Activated CD4-positive, alpha-beta T cell treated with anti-CD3 and anti-CD28 coated beads, Interleukin-10, Interleukin-2, amounts not matched to agents 100 ng/mL and 50 ng/mL, durations not matched to agents 16 hours and 8 hours (primary cell): ENCODE measurements at places on chromosomes 5 and 9.

GRCh38 chr5:61306531-61307131 lies 25.4 kb upstream of the ZSWIM6 start:
- peak; percentile 59 for DNase-seq

DNA sequence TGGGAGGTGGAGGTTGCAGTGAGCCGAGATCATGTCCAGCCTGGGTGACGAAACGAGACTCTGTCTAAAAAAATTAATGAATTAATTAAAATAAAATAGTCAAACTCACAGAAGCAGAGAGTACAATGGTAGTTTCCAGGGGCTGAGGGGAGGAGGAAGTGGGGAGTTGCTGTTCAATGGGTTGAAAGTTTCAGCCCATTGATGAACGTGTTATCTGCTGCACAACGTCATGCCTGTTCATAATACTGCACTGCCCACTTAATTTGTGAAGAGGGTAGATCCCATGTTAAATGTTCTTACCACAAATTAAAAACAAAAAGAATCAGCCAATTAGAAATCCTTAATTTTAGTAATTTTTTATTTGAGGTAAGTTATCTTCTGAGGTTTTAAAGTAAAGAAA lies 16.4 kb upstream of the RUFY1 start:
- no peak for DNase-seq

DNA sequence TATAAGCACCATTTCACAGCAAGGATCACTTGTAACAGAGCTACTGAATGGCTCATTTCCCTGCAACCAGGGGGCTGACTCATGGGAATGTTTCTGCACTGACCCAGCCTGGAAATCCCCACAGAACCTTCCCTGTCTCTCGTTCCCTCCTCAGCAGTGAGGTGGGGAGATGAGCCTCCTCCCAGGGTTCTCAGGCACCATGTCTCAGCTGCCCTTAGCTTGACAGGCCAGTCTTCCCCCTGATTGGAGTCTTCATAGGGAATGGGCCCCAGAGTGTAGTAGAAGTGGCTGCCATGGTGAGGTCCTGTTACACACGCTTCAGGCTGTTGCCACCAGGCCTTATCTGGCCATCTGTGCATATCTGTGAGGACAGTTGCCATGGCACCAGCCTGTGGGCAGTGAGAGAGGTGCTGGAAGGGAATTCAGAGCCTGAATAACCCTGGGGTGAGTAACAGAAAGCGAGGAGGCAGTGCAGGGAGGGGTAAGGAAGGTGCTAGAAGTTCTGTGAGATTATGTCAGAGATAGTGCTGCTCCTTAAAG lies 324.4 kb downstream of the ENC1 start:
- DNase-seq: peak; percentile 24

DNA sequence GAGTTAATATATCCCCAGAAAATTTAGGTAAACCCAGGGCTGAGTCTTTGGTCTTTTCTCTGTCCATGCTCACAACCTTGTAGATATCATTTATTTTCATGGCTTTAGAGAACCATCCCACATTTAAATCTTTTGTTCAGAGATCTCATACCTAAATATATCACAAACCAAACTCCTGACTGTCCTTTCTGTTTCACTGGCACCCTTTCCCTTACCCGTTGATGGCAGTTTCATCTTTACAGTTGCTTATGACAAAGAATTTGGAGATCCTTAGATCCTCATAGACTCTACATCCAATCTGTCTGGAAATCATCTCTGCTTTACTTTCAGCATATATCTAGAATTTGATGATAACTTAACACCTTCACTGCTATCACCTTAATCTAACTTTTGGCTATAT lies 19.2 kb downstream of the RNF180 start:
- no peak for DNase-seq

DNA sequence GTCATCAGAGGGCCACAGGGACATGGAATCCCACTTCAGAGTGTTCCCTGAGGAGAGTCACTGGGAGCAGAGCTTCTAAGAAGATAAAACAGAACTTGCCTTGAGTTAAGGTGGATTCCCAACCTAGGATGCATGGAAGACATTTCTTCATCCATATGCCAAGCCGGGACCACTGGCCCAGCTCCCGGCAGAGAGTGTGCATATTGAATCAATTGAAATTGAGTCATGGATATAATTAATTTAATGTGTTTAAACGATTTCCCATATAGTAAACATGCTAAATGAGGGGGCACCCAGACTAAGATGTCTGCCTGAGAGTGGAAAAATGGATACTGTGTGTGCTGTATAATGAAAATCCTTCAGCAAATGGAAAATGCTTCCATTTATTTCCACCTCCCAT lies 194.4 kb upstream of the TBC1D2 start:
- no peak for DNase-seq

GRCh38 chr5:73417303-73418034 lies 31.1 kb downstream of the FOXD1 start:
- DNase-seq: no peak

DNA sequence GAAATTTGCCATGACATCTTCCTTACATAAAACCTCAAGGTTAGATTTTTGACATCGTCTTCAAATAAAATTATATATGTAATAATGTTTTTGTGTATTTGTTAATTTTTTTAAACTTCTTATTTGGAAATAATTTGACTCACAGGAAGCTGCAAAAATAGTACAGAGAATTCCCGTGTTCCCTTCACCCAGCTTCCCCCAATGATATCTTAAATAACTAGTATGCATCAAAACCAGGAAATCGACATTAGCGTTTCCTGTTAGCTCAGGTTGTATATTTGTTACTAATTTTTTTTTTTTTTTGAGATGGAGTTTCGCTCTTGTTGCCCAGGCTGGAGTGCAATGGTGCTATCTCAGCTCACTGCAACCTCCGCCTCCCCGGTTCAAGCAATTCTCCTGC lies 86.3 kb upstream of the SPRY4 start:
- DNase-seq: no peak

GRCh38 chr5:154727361-154727760 lies 27.8 kb upstream of the LARP1 start:
- DNase-seq: no peak

- DNase-seq: no peak
These were observed 31.7 kb downstream of the NRG2 start for GRCh38 chr5:140011297-140011802.

- DNase-seq: no peak
These were observed 764 bp upstream of the GRIN1 start for GRCh38 chr9:137138058-137138721.

DNA sequence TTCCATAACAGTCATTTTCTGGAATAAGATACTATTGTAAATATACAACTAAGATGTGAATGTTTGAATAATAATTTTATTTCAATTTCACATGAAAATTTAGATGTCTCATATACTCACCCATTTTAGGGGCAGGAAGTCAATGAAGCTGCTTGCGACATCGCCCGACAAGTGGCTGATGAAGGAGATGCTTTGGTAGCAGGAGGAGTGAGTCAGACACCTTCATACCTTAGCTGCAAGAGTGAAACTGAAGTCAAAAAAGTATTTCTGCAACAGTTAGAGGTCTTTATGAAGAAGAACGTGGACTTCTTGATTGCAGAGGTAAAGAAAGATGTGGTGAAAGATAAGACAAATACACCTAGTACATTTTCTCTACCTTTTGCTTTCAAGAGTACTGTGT lies 8.6 kb downstream of the BHMT start:
- peak; percentile 20 for DNase-seq

- no peak for DNase-seq
These were observed 1495.2 kb upstream of the C9orf72 start for GRCh38 chr9:29068461-29068860.

DNA sequence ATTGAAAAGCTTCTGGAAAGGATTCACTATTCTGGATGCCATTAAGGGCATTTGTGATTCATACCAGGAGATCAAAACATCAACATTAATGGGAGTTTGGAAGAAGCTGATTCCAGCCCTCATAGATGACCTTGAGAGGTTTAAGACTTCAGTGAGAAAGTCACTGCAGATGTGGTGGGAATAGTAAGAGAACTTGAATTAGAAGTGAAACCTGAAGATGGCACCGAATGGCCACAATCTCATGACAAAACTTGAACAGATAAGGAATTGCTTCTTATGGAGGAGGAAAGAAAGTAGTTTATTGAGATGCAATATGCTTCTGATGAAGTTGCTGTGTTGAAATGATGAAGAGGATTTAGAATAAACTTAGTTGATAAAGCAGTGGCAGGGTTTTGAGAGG lies 254.6 kb upstream of the SLC24A2 start:
- peak; percentile 13 for DNase-seq

- no peak for DNase-seq
These were observed 176.3 kb upstream of the OTULINL start for GRCh38 chr5:14405267-14405666.

- DNase-seq: no peak
These were observed 42.9 kb upstream of the ERBIN start for GRCh38 chr5:65883461-65883860.

DNA sequence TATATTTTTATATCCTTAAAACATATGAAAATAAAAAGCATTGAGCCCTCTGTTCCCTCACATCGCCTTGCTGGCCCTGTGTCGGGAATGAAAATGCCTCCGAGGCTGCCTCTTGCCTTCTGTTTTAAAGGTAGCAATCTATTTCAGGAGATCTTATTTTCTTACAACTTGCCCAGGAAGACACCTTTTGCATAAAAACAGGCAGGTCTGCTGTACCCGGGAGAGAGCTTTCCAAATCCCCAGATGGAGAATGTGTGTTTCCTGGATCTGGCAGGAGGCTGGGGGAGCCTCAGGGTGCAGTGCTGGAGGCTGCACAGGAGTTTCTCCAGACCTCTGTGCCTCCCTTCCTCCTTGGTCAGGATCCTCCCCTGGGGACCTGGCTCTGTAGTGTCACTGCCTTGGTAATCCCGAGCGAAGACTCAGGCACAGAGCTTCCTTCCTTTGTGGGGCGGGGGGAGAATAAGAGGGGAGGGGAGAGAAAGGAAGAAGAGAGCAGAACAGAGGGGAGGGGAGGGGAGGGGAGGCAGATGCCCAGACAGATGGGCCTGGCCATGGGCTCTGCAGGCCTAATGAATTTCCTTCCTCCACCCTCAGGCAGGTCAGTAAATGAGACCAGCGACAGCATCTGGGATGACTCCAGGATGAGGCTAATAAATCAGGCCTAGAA lies 104.0 kb upstream of the BOD1 start:
- DNase-seq: no peak

DNA sequence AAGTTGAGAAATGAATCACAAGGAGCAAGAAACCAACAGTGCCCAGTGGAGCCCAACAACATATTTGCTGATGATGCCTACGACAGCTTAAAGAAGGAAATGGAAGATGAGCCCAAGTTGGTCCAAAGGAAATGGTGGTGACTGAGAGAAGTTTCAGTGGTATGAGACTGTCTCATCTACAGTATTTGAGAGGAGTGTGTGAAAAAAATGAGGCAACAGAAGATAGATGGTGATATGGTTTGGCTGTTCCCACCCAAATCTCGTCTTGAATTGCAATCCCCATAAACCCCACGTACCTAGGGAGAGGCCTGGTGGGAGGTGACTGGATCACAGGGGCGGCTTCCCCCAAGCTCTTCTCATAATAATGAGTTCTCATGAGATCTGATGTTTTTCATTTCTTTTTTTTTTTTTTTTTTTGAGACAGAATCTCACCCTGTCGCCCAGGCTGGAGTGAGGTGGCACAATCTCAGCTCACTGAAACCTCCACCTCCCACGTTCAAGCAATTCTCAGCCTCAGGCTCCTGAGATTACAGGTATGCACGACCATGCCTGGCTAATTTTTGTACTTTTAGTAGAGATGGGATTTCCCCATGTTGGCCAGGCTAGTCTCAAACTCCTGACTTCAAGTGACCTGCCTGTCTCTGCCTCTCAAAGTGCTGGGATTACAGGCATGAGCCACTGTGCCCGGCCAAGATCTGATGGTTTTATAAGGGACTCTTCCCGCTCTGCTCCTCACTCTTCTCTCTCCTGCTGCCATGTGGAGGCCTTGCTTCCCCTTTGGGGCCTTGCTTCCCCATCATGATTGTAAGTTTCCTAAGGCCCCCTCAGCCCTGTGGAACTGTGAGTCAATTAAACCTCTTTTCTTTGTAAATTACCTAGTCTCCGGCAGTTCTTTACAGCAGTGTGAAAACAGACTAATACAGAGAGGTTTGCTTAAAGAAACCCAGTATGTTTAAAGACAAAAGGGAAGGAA lies 30.2 kb downstream of the EFCAB9 start:
- DNase-seq: peak; percentile 84

DNA sequence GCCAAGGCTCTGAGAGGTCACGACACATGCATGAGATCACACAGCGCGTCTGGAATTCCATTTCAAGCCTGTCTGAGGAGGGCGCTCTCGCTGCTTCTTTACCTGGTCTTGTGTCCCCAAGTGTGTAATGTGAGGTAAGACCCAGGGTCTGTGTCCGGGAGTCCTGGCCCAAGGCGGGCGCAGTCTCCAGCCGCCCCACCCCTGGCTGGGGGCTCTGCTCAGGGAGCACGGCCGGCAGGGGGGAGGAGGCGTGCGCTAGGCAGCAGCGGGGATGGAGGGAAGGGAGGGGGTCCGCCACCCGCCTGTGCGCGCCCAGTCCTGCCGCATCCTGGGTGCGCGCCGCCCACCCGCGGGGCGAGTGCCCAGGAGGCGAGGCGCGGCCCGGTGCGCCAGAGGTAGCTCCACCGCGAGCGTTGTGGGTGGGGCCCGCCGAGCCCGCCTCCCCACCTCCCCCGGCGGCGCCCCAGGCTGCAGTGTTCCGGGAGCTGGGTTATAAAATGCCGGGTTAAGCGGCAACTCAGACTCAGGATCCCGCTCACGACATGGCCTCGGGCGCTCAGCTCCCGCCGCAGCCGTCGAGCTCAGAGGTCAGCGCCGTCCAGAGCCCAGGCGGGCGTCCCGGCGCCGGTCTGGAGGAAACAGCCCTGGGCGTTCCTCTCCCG lies at the start of gene CCNI2:
TSS of gene CCNI2 (plus strand) at position 473 of the 662 bp plus-strand sequence. CDS start at position 543, 70 bp downstream.
- DNase-seq: peak; percentile 57

GRCh38 chr9:7976167-7976755 lies 176.7 kb upstream of the DMAC1 start:
- DNase-seq: peak; percentile 93

- no peak for DNase-seq
These were observed 375.3 kb upstream of the PRR16 start for GRCh38 chr5:120088836-120089235.

DNA sequence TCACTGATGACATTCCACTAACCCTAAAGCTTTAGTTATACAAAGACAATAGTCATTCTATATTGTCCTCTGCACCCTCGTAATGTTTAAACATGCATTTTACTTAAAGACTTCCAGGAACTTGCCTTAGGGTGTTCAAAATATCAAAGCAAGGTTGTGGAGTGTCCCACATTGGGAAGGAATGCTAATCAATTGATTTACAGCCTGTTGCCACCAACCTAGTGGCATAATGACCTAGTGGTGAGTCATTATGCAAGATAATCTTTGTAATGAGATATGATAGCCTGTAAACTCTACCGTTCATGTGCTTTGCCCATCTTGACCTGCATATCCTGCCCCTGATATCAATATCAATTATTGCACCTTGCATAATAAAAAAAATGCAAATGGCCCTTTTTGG lies 542.9 kb downstream of the CDH9 start:
- DNase-seq: no peak

GRCh38 chr9:110065532-110065931 lies 142.4 kb downstream of the C9orf152 start:
- no peak for DNase-seq
